ENCODE measurements at places on chromosomes 2 and 18.

DNA sequence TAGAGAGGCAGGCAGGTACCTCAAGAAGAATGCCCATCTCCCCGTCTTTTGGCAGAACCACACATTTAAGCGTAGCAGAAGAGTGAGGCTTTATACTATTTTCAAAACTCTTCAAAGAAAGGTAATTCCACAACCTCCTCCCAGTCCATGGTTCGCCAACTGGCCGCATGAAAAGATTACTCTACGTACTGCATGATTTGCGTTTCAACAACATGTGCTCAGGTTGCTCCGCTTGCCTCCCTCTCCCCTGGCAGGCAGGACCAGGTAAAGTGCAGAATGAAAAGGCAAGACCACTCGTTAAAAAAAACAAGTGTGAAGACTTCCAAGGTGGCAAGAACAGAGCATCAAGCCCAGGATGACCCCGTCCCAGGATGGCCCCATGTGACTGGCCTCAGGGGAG lies 143.7 kb downstream of the SP3 start:
- DNase-seq, result no peak

- no peak for DNase-seq
Measured at GRCh38 chr2:17539611-17540092, 844 bp upstream of the VSNL1 start.

DNA sequence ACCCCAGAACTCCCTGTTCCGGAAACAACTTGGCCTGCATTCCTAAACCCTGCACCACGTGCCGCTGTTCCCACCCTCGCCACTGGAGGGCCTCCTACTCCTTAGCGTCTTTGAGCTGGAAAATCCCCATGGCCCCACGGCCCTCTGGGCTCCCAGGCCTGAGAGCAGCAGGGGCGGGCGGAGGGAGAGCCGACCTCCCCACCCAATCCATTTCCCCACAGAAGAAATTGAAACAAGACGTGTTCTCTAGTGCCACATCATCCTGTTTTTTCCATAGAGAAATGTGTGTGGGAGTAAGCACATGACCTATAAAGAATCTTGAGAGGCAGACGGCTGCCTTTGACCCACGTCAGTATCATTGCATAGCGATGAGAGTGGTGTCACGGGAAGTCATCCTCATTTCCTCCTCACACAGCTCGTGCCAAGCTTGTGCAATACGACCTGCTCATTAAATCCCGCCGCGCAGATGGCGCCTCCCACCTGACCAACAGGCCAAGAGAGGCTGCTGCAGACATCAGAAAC lies 79.2 kb downstream of the LAMA1 start:
- peak; percentile 29 for DNase-seq

DNA sequence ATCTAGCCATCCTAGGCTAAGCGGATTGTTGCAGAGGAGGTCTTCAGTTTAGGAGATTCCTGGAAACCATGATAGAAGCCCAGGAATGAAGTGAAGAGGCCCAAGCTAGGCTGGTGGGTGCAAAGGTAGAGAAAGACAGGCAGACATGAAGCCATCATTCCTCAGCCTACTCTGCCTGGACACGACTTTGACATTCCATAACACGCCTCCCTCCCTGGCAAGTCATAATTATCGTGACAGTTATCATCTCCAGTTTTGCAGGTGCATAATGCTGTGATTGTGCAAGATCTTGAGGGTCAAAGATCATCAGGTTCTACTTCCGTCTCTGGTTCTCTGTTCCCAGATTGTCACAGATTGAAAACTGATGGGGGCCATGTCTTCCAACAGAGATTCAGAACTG lies 15.2 kb upstream of the FZD5 start:
- no peak for DNase-seq

DNA sequence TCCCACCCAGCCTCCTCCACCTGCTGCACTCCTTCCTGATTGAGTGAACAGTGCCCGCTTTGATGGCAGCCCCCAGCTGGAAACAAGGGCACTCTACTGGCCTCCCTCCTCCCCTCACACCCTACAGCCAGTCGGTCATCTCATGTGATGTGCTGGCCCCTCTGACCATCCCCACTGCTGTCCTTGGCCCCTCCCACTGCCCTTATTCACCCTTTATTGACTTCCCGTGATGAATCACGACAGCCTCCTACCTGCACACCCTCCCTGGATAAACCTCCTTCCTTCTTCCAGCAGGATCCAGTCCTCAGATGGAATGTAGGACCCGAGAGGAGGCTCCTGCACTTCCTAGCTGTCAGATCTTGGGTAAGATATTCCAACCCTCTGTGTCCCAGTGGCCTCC lies 186.5 kb upstream of the SH3BP4 start:
- no peak for DNase-seq

GRCh38 chr2:45648636-45649035 lies 2.8 kb upstream of the PRKCE start:
- DNase-seq, result no peak

Measured in H1 (cell line).